GM04504 (cell line): ENCODE measurements at places on chromosomes 16 and 17.

GRCh38 chr17:55264278-55264644 is 499 bp upstream of the HLF start:
- no peak for DNase-seq

DNA sequence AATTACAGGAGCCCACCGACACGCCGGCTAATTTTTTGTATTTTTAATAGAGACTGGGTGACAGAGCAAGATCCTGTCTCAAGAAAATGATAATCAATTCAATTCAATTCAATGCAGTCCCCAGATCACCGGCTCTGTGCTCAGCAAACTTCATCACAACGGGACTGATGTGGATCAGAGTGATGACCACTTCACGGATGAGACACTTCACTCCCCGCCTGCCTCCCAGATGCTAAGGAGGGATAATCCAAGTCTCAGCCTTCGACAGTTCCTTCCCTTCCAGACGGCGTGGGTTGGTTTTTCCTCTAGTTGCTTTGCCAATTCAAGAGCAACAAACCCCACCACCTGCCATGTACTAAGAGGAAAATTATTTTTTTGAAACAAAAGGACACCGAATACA is 93.8 kb downstream of the ZDHHC7 start:
- no peak for DNase-seq

GRCh38 chr17:74156878-74157277 is 46.6 kb upstream of the RPL38 start:
- DNase-seq, result no peak

- no peak for DNase-seq
Observed at GRCh38 chr17:51166987-51167931, 1.0 kb downstream of the NME2 start.

DNA sequence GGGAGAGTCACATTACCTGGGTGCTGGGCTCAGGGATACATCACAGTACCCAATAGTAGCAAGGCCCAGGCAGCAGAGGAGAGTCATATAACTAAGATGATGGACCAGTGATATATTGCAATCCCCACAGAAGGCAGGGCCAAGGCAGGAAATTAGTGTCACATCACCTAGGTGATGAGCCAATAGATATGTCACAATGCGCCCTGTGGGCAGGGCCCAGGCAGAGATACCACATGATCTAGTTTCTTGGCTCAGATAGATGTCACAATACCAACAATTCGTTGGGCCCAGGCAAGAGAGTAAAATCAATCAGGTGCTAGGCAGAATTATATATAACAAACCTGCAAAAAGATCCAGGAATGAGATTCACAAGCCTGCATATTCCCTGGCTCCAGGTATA is 2111.5 kb downstream of the TP53TG3F start:
- no peak for DNase-seq

DNA sequence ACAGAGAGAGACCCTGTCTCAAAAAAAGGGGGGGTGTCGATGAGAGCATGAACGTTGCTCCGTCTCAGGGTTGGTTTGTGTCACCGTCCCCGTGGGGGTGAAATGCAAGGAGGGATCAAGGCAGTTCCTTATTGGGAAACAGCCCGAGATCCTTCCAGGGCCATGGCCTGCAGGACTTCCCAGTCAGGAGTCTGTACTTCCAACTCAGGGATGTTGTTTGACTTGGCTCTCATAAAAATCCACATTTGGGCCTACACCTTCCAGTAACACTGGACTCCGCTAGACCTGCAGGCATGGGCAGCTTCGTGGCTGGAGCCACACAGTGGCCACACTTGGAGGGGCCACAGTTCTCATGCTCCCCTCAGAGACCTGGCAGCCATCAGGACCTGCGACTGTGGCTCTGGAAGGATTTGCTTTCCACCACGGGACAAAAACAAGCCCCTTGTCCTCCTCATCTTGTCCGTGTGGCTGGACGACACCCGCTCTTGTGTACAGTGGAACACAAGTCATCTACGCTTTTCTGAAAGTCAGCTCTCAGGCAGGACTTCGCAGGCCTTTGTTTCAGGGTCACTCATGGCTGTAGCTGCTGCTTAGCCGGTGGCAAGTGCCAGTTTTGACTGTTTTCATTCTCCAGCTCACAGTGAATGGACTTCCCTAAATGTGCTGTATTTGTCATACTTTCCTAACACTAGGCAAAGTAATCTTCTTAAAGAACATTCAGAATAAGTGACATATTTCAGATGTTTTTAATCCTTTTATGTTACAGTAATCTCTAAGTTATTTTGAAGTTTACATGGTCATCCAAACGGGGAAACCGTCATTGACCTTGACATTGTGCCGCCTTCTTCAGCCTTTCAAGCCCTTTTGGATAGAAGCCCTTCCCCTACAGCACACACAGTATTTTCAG is 24.2 kb upstream of the IL17C start:
- no peak for DNase-seq

DNA sequence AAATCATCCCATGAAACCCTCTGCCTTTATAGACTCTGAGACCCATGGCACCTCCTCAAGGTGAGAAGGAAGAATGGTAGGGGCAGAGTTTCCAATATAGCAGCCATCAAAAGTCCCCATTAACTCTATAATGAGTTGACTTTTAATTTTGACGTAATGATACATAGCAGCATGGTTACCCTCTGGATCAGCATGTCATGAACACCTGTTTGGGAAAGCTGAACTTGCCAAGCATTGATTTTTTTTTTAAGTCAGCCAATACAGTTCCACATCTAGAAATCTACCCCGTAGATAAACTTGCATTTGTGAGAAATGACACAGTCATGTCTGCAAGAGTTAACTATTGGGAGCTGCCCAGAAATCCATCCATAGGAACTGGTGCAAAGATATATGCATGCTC is 191.8 kb downstream of the TMEM114 start:
- no peak for DNase-seq

- DNase-seq, result no peak
Observed at GRCh38 chr17:50397919-50398285, 579 bp upstream of the LRRC59 start.

DNA sequence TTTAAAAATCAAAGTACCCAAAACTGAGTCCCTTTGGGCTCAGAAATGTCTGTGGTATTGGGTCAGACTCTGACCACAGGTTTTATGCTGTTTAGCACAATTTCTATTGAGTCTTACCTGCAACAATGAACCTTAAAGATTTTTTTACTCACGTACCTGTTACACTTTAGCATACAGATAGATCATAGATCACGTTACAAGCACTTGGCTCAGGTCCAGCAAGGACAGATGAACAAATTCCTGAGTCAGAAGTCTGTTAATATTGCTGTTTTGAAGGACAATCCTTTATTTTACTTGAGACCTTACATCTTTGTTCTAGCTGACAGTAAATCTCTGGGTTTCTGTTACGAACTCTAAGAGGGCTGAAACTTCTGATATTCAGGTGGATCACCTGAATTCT is 12.8 kb downstream of the SLC7A6OS start:
- DNase-seq, result no peak

GRCh38 chr16:88286301-88286923 is 96.3 kb upstream of the ZNF469 start:
- no peak for DNase-seq

DNA sequence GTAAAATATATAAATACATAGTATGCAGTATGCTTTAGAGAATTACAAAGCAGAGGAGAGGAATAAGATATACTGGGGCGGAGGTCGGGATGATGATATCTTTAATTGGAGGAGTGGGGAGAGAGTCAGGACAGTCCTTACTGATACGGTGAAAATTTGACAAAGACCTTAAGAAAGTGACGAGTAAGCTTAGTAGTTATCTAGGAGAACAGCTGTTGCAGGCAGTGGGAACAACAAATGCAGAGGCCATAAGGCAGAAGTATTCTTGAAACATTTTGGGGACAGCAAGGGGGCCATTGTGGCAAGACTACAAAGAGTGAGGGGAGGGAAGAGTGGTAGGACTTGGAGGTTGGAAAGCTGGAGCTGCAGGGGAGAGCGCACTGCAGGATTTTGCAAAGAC is 22.3 kb upstream of the CDC6 start:
- DNase-seq, result no peak

GRCh38 chr17:75755205-75755901 is 9.6 kb downstream of the GALK1 start:
- no peak for DNase-seq

DNA sequence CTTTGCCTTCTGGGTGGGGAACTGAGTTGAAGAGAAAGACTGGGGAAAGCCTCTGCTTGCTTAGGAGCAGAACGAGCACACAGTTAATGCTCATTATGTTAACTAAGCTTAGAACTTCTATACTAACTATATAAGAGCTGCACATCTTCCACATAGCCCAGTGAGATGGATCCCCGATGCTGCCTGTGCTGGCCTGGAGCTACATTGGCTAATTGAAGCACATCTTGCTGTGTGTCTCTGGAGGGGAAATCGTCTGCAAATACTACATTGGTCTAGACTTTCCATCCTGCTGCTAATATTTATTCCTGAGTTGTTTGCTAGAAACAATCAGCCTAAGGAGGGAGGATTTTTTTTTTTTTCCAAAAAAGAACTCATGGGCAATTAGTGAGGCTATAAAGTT is 406.3 kb downstream of the HAPSTR1 start:
- DNase-seq, result no peak

DNA sequence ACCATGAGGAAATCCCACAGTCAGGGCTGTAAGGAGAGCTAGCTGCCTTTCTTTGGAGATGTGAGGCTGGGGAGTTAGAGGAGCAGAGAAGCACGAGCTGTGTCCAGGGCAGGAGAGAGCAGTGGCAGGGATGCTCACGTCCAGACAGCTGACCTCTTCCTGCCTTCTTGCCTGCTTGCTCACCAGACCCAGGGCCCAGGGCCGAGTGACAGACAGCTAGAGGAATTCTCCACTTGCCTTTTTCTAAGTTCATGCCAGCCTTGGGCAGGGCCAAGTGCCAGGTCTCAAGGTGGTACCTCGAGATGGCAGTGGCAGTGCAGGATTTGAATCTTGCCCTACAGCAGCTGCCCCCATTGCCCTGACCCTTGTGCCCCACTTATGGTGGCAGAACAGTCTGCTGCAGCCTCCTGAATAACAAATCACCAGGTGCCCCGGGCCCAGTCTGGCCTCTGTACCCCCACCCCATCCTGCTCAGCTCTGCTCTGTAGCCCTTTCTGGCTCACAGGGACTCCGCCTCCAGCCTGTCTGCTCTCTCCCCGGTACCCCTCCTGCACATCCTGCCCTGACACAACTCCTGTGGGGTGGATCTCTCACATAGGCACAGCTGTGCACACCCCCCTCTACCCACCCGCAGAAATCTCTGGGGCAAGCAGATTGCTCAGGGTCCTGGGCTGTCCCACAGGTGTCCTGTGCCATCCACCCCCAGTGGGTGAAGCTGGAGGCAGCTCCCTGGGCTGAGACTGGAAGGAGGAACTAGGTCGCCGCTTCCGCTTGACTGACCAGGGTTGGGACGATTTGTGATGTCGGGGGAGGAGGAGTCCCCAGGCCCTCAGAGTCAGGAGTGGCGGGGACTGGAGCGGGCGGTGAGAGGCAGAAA is 25.9 kb downstream of the GRIN2C start:
- peak; percentile 18 for DNase-seq

DNA sequence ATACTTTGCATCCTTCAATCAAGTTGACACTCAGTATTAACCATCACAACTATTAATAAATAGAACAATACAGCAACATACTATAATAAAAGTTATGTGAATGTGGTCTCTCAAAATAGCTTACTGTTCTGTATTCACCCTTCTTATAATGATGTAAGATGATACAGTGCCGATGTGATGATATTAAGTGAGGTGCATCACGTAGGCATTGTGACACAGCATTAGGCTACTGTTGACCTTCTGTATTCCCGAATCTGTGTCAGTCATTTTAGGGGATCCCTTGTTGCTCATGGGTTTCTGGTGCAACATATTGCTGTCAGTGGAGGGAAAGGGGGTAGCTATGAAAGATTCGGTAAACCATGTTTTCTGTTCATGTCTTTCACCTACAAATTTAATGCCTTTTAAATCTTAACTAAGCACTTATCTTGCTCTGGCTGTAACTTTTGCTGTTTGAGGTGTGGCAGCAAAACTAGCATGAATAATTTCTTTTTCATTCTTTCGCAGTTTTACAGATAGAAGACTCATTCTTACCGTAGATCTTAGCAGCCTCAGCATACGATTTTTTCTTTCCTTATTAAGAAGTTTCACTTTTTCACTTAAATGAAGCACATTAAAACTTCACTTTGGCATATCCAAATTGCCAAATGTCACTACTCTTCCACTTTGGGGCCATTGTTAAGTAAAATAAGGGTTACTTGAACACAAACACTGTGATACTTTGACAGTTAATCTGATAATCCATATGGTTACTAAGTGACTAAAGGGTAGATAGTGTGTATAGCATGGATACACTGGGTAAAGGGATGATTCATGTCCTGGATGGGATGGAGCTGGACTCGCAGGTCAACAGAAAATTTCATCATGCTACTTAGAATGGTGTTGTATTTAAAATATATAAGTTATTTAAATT is 29.6 kb downstream of the NFAT5 start:
- DNase-seq, result no peak

DNA sequence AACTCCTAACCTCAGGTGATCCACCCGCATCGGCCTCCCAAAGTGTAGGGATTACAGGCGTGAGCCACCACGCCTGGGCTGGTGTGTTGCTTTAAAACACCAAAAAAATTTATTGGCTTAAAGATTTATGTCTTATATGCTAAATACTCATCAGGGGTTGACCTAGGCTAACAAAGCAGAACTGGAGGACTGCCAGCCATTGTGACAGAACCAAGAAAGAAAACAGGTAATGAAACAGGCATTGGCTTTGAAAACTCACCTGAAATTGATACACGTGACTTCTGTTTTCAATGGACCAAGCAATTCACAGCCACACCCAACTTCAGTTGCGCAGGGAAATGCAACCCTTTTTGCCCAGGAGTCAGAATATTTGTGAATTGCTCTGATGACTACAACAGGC is 4.9 kb upstream of the PHAF1 start:
- no peak for DNase-seq

DNA sequence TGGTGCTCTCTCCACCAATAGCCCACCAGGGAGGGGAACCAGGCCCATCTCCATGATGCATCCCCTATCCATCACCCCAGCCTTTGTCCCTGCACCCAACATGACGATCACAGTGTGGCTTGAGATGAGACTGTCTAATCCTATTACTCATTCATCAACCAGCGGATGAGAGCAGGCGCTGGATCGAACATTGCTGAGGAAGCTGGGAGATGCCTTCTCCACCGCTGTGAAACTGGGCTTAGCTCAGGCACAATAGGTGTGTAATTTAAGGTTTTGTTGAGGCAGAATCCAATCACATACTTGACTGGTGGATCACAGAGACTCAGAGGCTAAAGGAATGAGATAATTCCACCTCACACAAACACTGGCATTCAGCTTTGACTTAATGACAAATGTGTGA is 64.6 kb upstream of the IRX3 start:
- no peak for DNase-seq

GRCh38 chr16:166375-167121 is 770 bp downstream of the HBM start:
- no peak for DNase-seq
